ENCODE measurements at places on chromosomes 2 and 18. TPM values are rescaled to one million over a fixed set of nuclear protein-coding genes. Genes with fewer than 3 reads are reported as not detected.
A peak's percentile ranks its signal among the peaks of the same experiment; 100 is the strongest.

DNA sequence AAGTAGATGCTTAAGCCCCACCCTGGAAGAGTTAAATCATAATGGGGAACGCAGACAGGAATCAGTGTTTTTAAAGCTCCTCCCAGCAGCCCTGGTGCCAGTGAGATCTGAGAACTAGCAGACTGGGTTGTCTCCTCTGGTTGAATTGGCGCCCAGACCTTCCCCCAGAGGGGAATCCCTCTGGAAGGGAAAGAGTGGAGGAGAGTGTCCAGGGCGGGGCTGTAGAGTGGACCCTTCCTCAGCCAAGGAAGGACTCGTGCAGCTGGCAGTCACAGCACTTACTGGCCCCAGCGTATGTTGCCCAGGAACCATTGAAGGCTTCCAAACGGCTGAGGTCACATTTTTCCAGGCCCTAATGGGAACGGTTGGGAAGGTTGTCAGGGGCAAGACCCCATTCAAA is 62.5 kb downstream of the TGOLN2 start:
- no peak for DNase-seq

DNA sequence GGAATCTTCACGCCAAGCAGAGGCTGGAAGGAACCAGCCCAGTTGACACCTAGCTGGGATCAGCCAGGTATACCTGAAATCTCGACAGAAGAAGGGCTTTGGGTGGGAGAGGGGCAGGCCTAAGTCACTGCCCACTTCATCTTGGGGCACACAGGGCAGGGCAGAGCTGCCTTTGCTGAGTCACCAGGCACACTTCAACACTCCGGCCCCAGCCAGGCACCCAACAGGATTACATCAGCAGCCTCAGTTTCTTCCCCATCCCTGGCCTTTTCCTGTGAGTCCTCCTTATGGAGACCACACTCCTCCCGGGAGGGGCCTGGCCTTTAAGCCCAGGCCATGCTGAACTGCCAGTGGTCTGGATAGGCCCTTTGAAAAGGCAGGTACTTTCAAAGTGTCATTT is 201.7 kb upstream of the HS6ST1 start:
- no peak for DNase-seq

DNA sequence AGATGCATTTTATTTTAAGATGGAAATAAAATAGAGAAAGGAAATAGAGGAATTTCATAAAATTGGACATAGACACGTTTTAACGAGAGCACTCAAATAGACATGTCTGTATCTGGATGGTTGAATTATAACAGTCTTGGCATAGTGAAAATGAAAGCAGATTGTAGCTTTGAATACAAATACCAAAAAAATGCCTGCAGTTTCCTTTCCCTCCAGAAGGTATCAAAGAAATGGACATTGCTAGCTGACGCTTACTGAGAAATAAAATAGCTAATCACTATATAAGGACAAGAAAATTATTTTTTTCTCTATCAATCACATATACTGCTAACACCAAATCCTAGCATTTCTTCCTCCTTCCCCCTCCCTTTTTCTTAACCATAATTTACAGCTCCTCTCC is 11.4 kb upstream of the MAPRE2 start:
- DNase-seq, result no peak

DNA sequence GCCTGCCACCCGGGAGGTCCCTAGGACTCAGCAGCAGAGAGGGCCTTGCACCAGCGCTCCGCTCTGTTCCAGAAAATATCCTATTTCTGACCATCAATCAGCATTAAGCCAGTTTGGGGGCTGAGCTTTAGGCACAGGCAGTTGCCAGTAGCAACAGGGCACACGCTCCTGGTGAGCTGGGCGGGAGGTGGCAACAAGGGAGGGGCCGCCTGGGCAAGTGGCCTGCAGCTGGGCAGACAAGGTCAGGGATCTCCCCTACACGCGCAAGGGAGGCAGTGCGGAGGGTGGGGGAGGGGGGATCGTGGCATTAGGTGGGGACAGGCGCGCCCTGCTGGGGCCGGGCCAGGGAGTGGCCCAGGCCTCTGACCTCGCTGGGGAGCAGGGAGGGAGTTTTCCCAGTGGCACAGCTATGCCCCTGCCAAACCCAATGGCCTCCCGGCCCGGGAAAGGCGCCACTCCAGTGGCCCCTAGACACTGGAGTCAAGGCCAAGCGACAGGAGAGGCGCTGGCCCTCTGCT is 302.8 kb downstream of the NCKAP5 start:
- peak; percentile 18 for DNase-seq

- DNase-seq, result no peak
Observed at GRCh38 chr18:76657911-76658470, 162.9 kb upstream of the ZNF516 start.

- DNase-seq, result no peak
Observed at GRCh38 chr2:110818767-110819481, 86.6 kb downstream of the ACOXL start.

DNA sequence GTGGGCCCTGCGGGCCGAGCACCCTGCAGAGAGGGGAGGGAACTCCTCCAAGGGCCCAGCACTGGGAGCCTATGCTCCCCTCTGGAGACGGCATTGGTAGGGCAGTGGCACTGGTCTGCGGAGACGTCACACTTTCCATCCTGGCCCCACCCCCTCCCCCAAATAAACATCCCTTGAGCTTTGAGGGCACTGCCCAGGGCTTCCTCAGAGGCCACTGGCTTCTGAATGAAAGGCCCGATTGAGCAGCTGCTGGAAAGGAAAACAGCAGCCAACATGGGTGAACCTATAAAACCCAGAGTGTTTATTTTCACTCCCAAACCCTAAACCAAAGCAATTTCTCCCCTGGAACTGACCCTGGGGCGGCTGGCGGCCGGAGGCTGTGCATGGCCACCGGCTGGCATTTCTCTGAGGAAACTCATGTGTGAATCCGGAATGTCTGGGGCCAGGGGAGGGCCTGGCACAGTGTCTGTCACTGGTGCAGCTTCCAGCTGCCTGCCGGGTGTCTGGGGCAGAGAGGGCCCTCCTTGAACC is 138.9 kb downstream of the DYSF start:
- no peak for DNase-seq

GRCh38 chr18:76978616-76979015 is 154.0 kb downstream of the MBP start:
- DNase-seq, result no peak

- DNase-seq, result no peak
Observed at GRCh38 chr18:37471637-37472036, 94.0 kb downstream of the CELF4 start.

DNA sequence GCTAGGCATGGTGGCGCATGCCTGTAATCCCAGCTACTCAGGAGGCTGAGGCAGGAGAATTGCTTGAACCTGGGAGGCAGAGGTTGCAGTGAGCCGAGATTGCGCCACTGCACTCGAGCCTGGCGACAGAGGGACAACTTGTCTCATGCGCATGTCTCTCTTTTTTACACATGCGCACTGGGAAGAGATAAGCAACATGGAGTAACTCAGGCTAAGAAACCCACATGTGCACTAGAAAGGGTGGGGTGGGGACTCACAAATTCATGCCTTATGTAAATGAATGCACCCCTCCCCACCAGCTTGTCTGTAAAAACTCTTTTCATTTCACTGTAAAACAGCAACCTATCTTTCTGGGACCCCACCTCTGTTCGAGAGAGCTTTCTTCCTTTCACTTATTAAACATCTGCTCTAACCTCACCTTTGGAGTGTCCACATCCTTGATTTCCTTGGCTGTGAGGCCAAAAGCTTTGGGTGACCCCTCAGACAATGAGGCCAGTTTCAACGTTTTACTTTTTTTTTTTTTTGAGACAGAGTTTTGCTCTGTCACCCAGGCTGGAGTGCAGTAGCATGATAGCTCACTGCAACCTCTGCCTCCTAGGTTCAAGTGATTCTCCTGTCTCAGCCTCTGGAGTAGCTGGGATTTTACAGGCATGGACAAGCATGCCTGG is 91.6 kb upstream of the RMP24 start:
- no peak for DNase-seq

GRCh38 chr2:10447300-10447894 is 730 bp downstream of the ODC1 start:
- DNase-seq, result no peak

- no peak for DNase-seq
Observed at GRCh38 chr2:126571403-126571802, 84.6 kb upstream of the GYPC start.

- no peak for DNase-seq
Observed at GRCh38 chr2:211033765-211034164, 477.4 kb downstream of the CPS1 start.

- no peak for DNase-seq
Observed at GRCh38 chr18:55893948-55894347, 306.0 kb upstream of the TCF4 start.

DNA sequence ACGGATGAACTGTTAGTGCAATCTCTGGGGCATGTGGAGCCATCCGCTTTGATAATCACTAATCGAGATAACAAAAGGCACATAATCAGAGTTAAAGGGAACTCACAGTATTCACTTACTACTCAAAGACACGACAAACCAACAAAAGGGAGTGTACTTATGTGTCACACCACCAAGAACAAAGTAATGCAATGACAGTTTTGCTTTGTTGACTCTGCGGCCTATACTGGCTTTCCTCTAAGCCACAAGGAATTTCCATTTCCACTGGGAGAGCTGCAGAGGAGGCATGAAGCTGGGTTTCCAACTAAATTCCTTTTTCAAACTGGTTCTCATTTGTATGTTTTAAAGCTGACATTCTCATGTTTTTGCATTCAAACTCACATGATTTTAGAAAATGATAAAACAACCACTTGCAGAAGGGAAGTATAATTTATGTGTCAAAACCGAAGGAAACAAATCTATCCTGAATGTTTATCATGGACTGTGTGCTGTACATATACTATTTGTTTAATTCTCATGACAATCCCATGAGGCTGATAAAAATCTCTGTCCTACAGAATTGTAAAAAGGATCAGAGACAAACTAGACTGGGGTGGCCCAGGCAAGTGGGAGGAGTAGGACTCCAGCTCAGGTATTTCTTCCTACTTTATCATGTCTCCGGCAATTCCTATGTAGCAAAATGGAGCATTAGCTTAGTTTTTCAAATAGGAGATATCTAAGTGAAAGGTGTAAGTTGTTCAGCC is 149.6 kb upstream of the SMAD7 start:
- no peak for DNase-seq

DNA sequence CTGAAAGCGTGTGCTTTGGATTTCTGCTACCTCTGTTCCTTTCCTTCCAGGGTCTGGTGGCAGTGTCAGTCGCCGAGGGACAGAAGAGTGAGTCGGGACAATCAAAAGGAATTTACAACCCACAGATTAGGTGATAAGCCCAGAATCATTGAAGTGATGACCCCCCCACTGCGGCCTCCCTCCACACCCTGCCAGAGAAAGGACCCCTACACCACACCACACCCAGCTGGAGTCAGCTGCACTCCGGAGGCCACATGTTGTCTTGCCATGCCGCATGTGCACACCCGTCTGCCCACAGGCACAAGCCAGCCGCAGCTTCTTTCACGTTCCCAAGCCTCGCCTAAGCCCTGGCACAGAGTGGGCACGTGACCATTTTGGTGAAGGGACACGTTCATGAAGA is 366.8 kb upstream of the SALL3 start:
- DNase-seq, result no peak

- no peak for DNase-seq
Observed at GRCh38 chr2:233402789-233403188, 48.5 kb downstream of the DGKD start.

DNA sequence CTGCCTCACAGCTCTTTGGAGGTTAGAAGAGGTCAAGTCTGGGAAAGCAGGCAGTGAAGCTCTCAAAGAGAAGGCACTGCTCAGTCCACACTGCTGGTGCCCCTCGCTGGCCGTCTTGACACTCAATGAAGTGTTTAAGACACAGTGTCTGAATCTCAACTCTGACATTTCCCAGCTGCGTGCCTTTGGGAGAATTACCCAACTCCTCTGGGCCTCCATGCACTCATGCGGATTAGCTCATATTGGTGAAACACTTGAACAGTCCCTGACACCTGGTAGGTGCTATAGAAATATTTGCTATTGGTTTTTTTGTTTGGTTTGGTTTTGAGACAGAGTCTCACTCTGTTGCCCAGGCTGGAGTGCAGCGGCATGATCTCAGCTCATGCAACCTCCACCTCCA is 281.0 kb downstream of the SRBD1 start:
- no peak for DNase-seq

GRCh38 chr2:197873293-197873701 is 68.9 kb downstream of the PLCL1 start:
- DNase-seq, result no peak

DNA sequence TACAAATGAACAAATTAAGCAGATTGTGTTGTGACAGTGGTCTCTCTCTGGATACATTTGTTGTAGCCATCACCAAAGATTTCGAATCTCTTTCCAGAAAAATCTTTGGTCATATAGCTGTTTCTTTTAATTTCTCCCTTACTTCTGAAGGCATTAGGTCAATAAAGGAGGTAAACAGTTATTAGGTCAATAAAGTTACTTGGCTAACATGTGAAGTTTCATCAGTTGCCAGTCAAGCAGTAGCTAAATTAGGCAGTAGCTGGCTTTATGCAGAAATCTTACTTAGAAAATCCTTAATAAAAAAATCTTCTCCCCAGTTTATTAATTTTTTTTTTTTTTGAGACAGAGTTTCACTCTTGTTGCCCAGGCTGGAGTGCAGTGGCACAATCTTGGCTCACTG is 115.5 kb downstream of the MBD5 start:
- no peak for DNase-seq

GRCh38 chr2:222799262-222799918 is 61.4 kb upstream of the ACSL3 start:
- no peak for DNase-seq

DNA sequence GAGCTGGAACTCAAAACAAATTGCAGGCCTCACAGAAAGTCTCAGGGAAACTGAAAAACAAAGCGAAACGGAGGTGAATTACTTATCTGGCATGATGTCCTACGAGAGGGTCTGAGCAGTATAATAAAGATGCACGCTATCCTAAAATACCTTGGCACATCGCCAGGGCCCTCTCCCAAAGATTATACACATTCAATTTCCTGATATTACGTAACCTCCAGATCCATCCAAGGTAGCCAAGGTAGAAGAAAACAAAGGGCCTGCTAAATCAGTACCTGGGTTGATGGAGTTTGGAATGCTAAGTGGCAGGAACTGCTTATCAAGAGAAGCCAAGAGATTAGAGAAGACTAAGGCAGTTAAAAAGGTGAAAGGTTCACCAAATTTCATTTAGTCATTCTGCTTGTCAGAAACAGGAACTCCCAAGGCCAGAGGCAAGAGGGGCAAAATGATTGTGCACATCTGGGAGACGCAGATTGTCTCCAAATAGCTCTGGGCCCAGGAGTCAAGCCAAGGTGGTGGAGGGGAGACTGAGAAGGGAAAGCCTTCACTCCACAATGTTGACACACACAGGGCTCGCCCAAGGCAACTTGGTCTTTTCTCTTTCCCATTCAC is 236.8 kb upstream of the ATP5MC3 start:
- DNase-seq, result no peak

- DNase-seq, result no peak
Observed at GRCh38 chr2:133660510-133660909, 92.2 kb upstream of the NCKAP5 start.

Gene VWA3B
- 0.36 TPM for polyA plus RNA-seq

Gene FAHD2B
- polyA plus RNA-seq, result 26.4 TPM

Gene GALNT5
- polyA plus RNA-seq, result 0.50 TPM

Gene DTNA
- 15.3 TPM for polyA plus RNA-seq

Gene AQP4
- 0.77 TPM for polyA plus RNA-seq

Gene FAM124B
- 2.8 TPM for polyA plus RNA-seq
